ENCODE measurements at places on chromosomes 12 and 14. TPM values are rescaled to one million over a fixed set of nuclear protein-coding genes. Genes with fewer than 3 reads are reported as not detected.

DNA sequence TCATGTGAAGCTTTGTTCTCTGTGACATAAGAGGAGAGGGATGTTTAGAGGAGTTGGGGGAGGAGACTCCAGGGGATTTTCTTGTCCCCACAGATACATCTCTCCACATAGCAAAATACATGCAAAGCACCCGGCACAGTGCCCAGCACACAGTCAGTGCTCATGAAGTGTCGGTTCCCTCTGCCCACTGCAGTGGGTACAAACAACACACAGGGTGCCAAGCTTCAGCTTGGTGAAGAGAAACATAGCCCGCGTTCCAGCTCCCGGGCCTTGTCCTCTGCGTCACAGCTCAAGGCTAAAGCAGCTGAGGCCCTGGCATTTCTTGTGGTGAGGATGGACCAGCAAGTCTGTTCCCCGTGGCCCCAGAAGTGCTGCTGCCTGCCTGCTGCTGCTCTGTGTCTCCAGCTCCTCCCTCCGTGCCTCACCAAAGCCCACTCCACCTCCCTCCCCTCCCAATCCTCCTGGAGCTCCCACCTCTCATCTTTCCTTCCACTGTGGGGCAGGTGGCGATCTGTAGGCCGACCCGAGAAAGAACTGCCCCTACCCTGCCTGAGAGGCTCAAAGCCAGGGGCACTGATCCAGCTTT lies 57.0 kb upstream of the FKBP4 start:
- no peak for DNase-seq

DNA sequence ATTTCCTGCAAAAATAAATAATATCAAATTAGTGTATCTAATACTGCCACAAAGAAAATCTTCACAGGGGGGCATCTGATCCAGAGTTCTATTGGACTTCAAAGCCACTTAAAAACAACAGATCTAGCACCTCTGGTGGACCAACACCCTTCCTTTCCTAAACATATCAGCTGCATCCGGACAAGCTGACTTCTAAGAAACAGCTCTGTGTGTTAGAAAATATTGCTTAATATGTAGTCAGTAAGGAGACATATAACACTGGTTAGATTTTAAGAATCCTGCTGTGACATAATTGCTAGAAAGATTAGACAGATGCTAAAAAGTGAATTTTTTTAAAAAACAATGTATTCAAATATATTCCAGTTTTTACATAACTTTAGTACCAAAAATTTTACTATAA lies 61.1 kb upstream of the PTPRB start:
- DNase-seq, result no peak

Gene SIX6
- not detected for total RNA-seq

GRCh38 chr12:80986224-80986623 lies 48.5 kb upstream of the LIN7A start:
- no peak for DNase-seq

DNA sequence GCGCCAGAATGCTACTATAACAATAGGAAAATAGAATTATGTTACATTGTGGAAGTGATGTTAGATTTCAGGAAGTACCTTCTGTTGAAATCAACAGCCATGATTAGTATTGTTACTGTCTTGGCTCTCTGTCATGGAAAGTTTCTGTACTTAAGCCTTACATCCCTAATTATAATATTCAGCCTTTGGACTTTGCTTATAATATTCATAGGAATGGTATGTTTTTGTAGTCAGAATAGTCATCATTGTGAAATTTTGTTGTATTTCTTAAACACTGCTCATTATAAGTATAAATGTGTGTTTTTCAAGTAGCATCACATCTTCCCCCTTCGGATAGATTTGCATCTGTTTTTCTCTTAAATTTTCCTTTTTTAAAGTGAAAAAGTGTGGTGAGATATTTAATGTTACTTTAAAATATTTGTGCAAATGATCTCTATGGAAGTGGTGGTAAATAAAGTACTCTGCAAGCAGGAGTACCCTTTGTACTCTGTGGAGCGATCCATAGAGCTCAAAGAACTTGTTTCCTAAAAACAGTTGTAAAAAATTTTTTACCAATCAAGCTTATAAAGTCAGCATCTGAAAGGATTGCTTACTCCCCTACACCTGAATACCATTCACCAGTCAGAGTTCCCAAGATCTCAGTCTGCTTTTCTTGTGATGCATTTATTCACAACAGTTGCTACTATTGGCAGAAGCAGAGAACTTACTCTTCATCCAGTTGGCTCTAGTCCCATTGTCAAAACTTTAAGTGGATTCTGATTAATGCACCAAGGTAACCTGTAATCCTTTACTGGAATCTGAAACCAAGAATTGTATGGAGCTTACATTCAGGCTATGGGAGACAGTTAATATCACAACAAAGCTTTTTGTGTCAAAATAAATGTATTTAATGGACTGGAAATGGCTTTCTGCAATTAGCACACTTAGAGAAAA lies 87.8 kb downstream of the RIC8B start:
- peak; percentile 11 for DNase-seq

Measured in dermis microvascular lymphatic vessel endothelial cell (primary cell).